ENCODE measurements at places on chromosomes 3 and 15.

GRCh38 chr15:47484059-47484458, 233.2 kb upstream of the SEMA6D start:
- no peak for DNase-seq

GRCh38 chr15:98667521-98668179, 19.3 kb downstream of the IGF1R start:
- no peak for DNase-seq

DNA sequence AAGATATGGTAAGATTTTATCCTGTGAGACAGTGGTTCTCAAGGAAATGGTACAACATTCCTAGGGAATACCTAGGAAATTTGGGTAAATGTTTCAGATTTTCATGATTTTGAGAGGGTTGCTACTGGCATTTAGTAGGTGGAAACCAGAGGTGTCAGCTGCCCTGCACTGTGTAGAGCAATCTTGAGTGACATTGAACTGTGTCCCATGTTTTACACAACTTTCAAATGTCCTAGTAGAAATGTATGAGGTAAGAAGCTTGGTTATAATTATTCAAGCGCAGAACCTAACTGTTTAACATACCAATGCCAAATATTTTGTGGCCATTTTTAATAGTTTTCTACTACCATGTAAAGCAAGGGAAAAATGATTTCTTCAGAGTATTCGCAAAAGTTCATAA, 120.4 kb downstream of the GADL1 start:
- DNase-seq = no peak

- peak; percentile 17 for DNase-seq
These were observed 793.0 kb downstream of the MCTP2 start for GRCh38 chr15:95024351-95024750.

GRCh38 chr15:94847325-94847724, 616.0 kb downstream of the MCTP2 start:
- DNase-seq = no peak
